ENCODE measurements at places on chromosomes 7 and 10. TPM values are rescaled to one million over a fixed set of nuclear protein-coding genes. Genes with fewer than 3 reads are reported as not detected.

The TMEM236 gene
- total RNA-seq, result 0.08 TPM

The IL6 gene
- not detected for total RNA-seq

The NEUROD6 gene
- total RNA-seq, result not detected

DNA sequence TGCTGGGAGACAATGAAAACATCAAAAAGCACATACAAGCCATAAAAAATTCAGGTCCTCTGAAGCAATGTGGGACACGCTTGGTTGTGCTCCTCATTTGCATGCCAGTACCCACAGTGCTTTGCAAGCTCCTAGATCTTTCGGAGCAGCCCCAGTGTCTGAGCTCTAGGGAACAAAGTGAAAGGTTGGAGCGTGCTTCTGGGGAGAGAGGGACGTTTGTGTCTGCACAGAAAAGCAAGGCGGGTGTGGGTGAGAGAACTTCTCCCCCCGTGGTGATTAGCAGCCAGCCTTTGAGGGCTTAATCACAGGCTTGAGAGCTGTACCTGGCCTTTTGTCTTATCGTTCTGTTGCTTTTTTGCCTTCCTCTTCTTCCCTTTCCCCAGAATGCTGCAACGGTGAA is 76.7 kb upstream of the HABP2 start:
- DNase-seq, result peak; percentile 57

GRCh38 chr7:171912-172515 is 20.4 kb upstream of the FAM20C start:
- no peak for DNase-seq

DNA sequence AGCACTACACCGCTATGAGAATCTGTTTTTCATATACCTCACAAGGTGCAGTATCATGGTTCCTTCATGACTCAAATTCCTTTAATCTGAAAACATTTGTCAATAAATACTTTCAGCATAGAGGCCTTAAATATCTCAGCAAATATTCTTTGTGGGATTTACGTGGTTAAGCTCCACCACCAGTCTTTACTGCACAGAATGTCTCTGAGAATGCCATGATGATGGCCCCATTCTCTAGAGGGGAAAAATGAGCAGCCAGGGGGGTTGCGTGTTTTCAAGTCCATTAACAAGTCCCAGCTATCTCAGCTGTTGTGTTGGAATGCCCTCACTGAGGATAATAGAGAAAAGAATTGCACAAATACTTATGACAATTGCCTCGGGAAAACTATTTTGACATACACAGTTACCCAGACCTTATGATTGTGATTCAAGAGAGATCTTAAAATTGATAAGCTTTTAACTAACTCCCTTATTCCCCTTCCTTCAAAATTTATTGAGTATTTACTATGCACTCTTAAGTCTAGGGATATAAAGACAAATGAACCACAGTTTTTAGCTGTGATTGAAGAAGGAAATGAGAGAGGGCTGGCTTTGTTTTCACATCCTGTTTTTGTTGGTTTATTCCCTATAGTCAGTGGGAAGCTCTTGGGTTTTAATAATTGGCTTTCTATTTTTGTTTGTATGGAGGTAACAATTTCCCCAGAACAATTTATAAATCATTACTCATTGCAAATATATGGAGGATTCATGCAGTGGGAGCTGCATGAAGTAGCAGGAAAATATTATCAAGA is 176.5 kb upstream of the VWC2 start:
- DNase-seq, result no peak

DNA sequence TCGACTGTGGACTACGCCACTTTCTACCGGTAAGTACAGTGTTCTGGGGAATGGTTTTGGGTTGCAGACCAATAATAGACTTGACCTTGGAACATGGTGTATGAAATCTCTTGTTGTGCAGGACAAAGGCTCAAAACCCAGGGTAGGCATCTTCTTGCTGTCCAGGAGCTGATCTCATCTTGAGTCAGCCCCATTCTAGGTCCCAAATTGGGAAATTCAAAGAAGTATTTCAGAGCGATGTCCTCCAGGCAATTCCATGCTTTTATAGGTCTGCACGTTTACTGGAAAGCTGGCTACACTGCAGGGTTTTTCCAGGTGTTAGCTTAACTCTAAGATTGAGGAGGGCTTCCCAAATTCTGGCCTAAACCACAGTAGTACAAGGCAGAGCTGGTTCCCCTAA is 180.7 kb downstream of the BMPER start:
- no peak for DNase-seq

GRCh38 chr10:451021-451471 is 238.4 kb downstream of the DIP2C start:
- DNase-seq, result no peak

DNA sequence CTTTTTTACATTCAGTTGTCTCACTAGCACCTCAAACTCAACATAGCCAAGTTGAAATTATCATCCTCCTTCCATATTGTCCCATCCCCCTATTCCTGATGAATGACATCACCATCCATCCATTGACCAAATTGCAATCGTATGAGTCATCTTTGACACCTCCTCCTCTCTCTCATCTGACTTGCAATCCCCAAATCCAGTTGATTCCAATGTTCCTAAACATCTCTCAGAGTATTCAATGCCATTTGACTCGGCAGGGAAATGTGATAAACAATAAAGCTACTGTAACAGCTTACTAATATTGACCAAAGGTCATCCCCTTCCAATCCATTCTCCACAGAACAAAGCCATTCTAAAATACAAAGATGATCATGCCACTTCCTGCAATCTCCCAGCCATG is 1047.8 kb downstream of the NRG3 start:
- DNase-seq, result no peak

DNA sequence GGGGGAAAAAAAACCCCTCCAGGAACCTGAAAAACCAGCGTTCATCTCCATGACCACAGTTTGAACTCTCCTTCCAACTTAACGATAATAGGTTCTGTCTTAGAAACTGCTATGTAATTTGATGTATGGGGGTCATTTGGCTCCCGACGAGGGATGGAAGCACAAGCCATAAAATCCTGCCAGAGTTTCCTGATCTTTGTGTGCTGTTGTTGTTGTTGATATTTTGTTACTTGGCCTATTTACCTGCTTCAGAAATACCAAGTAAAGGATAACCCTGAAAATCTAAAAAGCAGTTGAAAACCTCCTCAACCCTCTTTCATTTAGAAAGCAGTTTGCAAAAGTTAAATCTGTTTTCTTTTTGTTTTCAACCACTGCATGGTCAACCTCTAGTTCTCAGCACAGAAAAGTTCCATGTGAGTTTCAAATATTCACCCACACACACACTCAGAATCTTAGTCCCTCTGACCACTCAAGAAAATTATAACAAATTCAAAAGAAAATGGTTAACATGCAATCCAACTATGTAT is 9.3 kb upstream of the HOXA2 start:
- no peak for DNase-seq

- DNase-seq, result no peak
Observed at GRCh38 chr7:77933394-77933793, 134.8 kb downstream of the PHTF2 start.

DNA sequence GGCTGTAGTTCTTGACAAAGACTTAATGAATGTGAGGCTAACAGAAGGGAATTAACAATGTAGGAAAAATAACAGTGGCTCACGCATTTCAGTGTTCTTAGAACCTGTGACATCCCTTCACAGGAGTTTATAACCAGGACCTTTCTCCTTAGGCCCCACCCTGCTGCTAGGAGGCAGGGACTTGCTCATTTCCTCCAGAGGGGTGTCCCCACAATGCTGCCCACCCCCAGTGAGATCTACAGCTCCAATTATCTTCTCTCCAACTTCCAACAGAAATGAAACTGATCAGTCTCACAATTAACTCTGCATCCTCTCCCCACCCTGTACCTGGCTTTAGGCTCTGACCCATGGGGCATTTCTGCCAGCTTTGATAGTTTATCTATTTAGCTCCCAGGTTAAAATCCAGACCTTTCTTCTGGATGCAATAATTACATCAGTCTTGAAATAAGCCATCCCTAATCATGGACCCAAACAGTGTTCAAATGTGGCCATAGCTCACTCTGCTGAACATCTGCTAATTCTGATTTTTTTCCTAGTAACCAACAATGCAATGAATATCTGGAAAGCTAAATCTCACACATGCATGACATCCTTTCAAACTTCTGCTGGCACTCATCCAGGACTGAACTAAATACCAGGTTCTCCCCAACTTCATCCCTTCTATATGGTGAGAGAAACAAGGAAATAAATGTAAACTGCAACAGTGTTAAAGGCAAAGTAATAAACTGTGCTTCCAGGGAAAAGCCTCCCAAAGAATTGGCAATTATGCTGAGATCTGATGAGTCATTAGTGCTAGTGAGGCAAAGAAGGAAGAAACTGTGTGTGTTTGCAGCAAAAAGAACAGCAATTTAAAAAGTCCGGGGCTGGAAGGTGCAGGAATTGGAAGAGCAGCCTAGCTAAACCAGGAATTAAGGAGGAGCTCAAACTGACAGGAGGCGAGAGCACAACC is 64.6 kb downstream of the HERPUD2 start:
- DNase-seq, result no peak

GRCh38 chr7:6012355-6013104 is 3.5 kb downstream of the AIMP2 start:
- no peak for DNase-seq

- DNase-seq, result no peak
Observed at GRCh38 chr7:98617051-98617959, at the start of gene NPTX2. Gene NPTX2 (plus strand): TSS chr7:98617285. CDS start chr7:98617462, 177 bp downstream.

GRCh38 chr7:22418251-22419046 is 61.5 kb upstream of the RAPGEF5 start:
- DNase-seq, result no peak

DNA sequence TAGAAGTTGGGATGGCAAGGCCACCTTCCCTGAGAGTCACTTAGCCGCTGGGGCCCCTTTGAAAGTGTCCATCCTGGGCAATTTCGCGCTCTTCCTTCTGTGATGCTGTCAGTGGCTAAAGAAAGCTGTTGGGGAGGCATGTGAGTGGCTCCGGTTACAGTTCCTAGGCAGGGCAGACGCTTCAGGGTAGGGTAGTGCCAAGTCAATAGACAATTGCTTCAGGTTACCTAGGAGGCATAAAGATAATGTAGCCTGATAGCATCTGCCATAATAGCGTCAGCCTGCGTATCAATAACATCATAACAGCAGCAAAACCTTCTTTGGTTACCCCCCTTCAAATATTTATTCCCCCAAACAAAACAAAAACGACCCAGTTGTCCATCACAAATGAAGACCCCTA is at the start of gene FAM107B:
Gene FAM107B (minus strand): TSS at position 101 of the 400 bp plus-strand sequence. CDS start 234 bp downstream, outside the sequence.
- DNase-seq, result no peak

Measured in osteocyte (in vitro differentiated cells).